ENCODE measurements at places on chromosomes 1 and 21.
A peak's percentile ranks its signal among the peaks of the same experiment; 100 is the strongest.

- peak; percentile 14 for DNase-seq
Measured at GRCh38 chr1:219264561-219264960, 90.9 kb downstream of the LYPLAL1 start.

- DNase-seq = no peak
Measured at GRCh38 chr1:5781079-5781478, 211.1 kb downstream of the NPHP4 start.

GRCh38 chr1:205493241-205494085, 11.0 kb upstream of the CDK18 start:
- no peak for DNase-seq

DNA sequence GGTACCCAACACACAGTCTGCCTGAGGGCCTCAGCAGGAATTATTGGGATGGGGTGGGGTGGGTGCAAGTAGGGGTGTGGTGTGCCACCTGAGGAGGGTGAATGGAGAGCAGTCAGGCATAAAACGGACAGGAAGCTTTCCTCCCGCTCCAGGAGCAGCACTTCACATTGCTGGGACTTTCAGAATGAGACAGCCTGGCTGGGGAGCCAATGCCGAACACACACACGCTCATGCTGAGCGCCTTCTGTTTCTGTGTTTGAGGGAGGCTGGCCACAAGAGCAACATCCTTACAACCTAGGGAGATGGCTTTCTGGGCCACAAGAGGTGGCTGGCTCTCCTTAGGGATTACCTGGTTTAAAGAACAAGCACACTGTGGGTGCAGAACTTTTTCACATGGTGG, 98.0 kb downstream of the LAMC2 start:
- DNase-seq = no peak

DNA sequence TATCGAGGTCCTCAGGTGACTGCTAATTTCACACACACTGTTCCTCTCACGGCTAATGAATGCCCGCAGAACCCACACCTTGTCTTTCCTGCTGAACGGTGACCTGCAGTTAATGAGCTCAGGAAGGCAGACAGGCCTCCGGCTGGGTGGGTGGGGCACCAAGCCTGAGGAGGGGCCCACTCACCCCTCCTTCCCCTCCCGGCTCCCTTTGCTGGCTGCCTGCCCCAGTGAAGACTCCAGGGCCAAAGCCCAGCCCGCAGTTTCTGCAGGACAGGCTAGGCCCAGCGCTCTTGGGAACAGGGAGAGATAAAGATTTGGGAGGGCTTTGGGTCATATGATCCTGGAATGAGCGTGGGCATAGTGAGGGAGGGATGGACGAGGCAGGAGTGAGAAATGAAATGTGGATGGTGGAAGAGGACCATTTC, 26.4 kb downstream of the FOXO6 start:
- DNase-seq = peak; percentile 61

DNA sequence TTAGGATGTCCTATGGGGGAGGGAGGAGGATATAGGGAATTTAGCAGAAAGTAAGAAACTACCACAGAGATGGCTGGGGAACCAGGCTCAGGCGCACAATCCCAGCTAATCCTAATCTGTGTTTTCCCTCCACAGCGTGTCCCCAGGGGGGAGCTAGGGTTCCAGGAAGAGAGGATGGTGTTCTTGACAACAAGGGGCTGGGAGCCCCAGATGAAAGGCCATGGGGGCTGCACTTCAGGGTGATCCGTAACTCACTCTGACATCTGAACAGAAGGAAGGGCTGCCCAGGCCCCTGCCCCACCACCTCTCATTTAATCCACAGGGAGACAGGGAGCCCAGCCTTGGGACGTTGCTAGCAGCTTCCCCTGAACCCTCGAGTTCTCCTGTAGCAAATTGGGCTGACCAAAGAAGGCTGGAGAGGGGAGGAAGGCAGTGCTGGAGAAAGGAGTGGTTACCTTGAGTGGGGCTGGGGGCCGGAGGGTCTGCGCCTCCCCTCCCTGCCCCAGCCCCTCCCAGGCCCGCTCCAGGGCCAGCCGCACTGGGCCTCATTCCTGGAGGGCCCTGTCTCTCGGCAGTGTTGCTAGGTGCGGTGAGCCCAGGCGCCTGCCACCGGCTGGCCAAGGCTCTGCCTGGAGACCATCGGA, 131.7 kb downstream of the TMEM53 start:
- DNase-seq = no peak

- no peak for DNase-seq
Measured at GRCh38 chr1:11061652-11062365, 2.0 kb upstream of the SRM start.

GRCh38 chr1:231616667-231617066, 9.9 kb upstream of the DISC1 start:
- DNase-seq = no peak

- no peak for DNase-seq
Measured at GRCh38 chr1:22349362-22350043, 102.1 kb upstream of the ZBTB40 start.

DNA sequence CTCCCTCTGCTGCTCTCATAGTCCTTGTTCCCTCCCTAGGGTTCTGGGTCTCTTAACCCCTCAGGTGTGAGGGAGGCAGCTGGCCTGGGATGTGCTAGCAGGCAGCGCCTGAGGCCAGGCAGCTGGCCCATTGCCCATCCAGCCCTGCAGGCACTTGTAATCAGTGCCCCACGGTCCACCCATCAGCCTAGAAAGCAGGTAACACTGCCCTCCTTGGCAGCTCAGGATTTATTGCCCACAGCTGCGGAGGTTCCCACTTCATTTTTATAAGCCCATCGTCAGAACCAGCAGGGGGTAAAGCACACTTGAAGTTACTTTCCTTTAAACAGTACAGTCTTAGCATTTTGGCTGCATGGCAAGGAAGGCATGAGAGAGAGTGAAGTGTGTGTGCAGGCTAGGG, 70.6 kb downstream of the TMEM53 start:
- no peak for DNase-seq

DNA sequence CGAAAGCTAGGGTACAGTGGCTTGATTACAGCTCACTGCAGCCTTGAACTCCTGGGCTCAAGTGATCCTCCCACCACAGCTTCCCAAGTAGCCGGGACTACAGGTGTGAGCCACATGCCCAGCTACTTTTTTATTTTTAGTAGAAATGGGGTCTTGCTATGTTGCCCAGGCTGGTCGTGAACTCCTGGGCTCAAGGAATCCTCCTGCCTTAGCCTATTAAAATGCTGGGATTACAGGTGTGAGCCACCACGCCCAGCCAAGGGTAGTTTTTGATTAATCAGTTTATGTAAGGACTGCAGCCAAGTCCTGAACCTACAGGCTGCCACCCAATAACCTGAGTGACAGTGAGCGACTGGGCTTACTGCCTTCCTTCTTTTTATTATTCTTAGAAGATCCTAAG, 88.3 kb downstream of the PIK3R3 start:
- DNase-seq = no peak

DNA sequence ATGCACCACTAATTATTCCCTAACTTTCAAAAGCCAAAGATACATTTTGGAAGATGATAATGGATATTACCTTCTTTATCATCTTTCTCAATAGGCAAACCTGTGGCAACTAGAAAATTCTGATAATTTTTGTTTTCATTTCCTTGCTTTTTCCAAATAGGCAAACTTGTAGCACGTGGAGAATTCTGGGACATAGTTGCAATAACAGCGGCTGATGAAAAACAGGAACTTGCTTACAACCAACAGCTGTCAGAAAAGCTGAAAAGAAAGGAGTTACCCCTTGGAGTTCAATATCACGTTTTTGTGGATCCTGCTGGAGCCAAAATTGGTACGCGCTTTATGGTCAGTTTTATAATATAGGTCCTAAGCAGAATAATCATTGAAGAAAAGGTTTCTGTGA, 1.5 kb downstream of the FPGT start:
- no peak for DNase-seq

DNA sequence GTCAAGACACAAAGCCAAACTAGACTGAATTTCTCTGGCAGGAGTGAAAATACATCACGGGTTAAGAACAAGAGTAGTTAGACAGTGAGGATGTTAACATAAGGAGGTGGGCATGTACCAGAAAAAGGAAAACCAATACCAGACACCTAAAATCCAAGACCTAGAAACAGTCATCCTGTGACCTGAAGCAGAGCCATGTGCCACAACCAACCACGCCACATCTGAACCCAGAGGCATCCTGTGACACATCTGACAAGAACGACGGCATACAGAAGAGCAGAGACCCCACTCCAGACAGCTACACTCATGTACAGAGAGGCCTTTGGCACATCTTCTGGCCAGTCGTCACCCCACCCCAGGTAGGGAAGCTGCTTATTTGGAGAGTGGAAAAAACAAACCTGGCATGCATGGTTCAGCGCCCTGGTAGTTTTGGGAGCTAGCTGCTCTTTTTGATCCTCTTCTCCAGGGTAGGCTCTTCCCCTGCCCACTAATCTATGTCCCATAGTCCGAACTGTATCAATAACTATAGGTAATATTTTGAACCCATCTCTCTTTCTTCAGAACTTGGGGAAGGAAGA, 72.1 kb downstream of the SLC45A1 start:
- DNase-seq = no peak

DNA sequence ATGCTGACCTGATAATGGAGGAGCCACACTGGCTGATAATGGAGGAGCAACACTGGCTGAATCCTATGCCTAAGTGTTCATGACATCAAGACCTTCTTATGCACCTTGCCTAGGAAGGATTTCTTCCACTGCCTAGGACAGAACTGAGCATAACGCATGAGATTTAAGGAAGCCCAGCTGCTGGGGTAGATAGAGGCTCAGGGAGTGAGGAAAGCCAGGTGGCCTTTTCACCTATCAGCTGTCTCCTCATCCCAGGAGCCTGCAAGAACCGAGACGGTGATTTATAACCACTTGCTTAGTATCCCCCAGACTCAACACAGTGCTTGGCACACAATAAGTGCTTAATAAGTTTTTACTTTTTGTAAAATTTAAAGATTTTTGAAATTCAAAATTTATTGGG, 7.4 kb upstream of the CTBS start:
- DNase-seq = no peak

DNA sequence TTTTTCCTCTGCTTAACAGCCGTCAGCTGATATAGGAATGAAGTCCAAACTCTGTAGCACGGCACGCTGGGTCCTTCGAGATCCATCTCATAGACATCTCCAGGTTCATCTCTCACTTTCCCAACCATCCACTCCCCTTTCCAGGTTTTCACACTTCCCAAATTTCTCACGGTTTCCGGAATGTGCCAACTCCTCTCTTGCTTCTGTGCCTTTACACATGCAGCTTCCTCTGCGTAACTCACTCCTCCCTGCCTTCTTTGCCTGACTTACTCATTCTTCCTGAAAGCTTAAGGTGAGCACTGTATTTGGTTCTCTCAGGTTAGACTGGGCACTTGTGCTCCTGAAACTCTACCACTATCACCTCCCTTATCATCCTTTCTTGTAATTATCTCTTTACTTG, 168.4 kb downstream of the PCNX2 start:
- DNase-seq = no peak

DNA sequence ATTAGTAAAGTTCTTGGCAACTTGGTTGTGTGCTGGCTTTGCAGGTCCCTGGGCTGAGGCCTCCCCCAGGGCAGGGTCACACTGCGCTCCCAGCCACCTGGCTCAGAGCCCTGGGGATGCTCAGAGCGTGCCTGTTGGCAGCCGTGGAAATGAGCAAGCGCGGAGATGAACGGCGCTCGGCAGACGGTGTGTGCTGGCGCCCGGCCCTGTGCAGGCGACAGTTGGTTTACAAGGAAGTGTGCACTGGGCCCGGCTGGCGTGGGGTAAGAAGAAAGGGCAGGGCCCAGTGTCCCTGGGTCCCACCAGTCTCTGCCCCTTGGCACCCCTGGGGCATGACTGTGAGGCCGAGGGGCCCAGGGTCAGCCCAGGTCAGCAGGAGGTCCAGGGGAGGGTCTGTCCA, 25.7 kb upstream of the PEX10 start:
- no peak for DNase-seq

DNA sequence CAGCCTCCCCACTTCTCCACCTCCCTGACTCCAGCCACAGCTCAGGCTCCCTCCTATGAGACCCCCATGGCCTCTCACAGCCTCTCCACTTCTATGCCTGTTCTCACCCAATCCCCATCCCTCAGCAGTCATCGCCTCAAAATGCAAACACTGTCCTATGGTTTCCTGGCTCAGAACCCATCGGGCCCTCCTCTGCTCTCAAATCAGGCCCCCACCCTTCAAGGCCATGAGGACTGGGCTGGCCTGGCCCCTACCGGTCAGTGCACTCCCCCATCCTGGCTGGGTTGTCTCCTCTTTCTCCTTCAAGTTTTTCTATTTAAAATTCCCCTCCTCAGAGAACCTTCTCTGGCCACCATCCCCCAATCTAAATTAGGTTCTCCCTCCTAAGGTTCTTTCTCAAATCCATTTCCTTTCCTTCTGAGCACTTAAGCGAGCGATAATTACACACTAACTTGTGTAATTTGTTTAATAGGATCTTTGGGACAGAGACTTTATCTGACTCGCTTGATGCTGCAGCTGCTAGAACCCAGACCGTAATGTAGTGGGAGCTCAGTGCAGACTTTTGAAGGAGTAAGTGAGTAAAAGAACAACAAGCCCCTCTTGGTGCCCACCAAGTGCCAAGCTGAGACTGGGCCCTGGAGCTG, 347.2 kb downstream of the MATN1 start:
- no peak for DNase-seq

DNA sequence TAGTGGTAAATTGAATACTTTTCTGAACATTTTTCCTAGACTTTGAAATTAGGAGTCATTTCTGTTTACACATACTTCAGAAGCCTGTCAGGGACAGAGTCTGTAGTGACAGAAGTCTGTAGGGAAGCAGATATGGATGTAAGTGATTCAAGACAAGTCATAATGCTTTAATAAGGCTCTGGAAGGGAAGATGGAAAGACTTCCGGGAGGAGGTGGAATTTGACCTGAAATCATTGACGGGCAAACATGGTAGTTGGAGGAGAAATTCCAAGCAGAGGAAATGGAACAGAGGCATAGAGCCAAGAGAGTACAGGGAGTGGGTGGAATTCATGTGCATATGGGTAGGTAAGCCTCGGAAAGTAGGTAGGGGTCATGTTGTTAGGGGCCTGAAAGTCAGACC, 22.5 kb downstream of the CAMTA1 start:
- DNase-seq = no peak

GRCh38 chr1:209659909-209660308, 7.7 kb upstream of the LAMB3 start:
- DNase-seq = no peak

DNA sequence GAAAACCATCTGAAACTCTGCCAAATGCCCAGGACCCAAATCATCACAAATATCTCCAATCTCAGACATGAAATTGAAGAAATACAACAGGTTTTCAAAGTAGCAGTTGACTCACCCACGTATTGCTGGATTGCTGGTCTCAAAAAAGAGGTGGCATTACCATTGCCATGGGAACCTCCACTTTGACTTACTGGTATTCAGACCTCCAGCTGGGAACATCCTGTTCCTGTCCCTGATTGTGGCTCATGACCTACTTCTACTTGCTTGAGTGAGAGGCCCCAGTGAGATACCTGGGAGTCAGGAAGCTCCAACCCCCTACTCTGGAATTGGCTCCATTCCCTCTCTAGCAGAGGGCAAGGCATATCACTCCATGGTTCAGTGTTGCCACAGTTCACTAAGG, 64.6 kb downstream of the NMNAT2 start:
- no peak for DNase-seq

- no peak for DNase-seq
Measured at GRCh38 chr1:215667761-215668160, 100.7 kb downstream of the KCTD3 start.

Data from neuronal stem cell (in vitro differentiated cells).